ENCODE measurements at places on chromosomes 11 and 22.

DNA sequence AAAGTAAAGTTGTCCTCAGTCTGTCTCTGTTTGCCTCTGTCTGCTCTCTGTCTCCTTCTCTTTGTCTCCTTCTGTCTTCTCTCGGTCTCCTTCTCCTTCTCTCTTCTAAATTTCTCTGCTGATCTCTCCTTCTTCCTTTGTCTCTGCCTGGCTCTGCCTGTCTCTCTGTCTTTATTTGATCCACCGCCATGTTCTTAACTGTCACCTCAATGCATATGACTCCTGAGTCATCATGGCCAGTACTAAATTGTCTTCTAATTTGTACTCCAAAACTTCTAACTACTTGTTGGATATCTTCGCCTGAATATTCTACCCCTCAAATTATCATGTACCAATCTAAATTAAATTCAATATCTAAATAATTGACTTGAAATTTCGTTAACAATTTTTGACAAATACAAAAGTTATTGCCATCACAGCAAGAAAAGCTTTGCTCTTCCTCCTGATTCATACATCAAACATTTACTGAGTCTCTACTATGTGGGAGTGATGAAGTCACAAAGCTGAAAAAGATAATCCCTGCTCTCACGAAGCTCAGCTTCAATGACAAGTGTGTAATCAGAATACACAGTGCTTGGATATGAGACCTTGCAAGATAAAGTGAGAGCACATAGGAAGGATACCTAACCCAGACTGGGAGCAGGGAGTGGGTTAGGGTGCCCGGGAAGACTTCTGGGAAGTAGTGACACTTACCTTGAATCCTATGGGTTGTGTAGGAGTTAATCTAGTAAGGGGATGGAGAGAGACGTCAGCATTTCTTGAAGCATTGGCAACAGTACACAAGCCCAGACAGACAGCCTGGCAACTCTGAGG is 193.0 kb downstream of the MAML2 start:
- no peak for DNase-seq

DNA sequence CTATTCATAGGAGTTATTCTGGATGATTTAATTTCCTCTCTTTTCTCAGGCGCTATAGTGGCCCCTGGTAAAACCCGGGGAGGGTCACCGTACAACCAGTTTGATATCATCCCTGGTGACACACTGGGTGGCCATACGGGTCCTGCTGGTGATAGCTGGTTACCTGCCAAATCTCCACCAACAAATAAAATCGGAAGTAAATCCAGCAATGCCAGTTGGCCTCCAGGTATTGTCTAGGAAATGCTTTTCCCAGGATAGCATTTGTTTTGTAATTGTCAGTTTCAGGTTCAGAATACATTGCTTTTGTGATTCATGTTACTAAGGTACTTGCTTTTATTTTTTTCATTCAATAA is 35.6 kb upstream of the ADSL start:
- DNase-seq: no peak

GRCh38 chr11:78801161-78801884 is 226.7 kb upstream of the NARS2 start:
- DNase-seq: peak; percentile 60

DNA sequence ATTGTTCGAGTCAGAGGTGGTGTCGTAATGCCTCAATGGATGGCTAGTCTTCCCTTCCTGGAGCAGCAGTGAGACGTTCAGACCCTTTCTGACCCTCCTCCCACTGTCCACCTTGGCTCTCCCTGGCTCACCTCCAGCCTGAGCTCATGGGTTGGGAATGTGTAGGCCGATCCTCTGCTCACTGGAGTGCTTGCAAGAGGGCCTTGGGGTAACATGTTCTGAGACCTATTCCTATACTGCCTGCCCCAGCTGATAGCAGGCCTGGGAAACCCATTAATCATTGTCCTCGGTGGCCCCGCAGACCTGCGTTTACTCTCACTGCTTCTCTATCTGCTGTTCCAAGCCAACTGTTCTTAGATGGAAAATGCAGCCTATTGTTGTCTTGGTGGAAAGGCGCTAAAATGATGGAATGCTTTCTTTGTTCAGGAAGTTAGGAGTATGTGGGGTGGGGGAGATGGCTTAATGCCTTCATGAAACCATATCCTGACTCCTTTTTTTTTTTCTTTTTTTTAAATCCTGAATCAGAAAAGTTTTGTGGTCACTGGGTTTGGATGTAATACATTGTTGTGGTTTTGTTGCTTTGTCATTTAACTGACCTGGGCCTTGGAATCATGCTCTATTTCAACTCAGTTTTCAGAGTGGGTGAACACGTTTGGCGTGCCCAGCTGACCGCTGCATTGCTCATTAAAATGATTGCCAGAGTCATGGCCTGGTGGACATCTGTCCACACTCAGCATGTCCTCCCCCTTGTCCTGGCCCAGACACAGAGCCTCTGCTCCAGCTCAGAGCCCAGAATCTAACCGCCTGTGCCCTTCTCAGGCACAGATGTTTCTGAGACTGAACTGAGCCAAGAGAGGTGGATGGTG is 72.5 kb downstream of the MICAL2 start:
- peak; percentile 65 for DNase-seq

GRCh38 chr11:45847911-45848316 is 639 bp downstream of the CRY2 start:
- DNase-seq: no peak

- DNase-seq: no peak
These were observed 8.6 kb downstream of the PHLDB1 start for GRCh38 chr11:118615976-118616371.

GRCh38 chr22:31102441-31103081 is 4.8 kb downstream of the SELENOM start:
- no peak for DNase-seq

GRCh38 chr22:23240639-23241389 is 60.5 kb downstream of the BCR start:
- DNase-seq: no peak

DNA sequence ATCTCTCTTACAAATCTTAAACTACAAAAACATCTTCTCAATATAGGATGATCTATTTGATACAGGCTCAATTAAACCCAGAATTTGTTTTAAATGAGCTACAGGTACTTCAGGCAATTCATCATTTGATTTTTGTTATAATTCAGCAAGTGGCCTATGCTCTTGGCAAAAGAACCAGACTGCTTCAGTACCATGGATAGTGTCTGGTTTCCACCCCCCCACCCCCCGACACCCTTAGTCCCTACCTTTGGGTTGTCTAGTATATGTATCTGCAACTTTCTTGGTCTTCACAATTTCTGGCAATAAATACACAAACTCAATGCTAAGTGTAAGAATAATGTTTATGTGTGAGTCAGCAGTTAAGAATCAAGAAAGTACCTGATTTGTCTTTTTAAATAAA is 97.3 kb upstream of the API5 start:
- no peak for DNase-seq

DNA sequence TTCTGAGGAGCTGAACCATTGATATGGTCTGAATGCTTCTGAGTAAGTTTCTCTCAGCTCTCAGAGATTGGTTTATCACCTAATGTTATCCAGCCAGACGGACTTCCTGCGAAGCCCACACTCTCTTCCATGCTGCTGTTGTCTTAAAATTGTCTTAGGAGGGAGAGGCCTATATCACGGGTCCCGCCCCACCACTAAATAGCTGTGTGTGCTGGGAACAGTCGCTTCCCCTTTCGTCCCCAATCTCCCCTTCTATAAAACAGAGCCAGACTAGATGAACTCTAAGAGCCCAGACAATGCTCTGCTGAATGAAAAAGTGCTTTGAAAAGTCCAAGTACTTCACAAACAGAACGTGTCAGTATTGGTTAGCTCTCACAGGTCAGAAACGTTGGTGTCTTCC is 81.4 kb upstream of the AKIP1 start:
- no peak for DNase-seq

- DNase-seq: no peak
These were observed 82.2 kb downstream of the FAM83F start for GRCh38 chr22:40076702-40077645.

GRCh38 chr11:35142481-35143075 is 3.6 kb downstream of the CD44 start:
- DNase-seq: no peak

GRCh38 chr11:78783301-78783700 is 208.6 kb upstream of the NARS2 start:
- DNase-seq: no peak

GRCh38 chr22:22789922-22790845 is 97.4 kb upstream of the IGLL5 start:
- DNase-seq: no peak

DNA sequence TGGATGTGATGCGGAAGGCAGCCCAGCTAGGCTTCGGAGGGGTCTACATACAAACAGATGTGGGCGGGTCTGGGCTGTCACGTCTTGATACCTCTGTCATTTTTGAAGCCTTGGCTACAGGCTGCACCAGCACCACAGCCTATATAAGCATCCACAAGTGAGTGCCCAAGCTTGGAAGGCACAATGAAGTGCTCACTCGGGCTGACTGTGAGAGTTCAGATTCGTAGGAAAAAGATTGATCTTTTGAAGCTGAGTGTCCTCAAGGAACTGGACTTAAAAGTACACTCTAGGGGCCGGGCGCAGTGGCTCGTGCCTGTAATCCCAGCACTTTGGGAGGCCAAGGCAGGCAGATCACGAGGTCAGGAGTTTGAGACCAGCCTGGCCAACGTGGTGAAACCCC is 3.7 kb downstream of the ACAD8 start:
- no peak for DNase-seq

DNA sequence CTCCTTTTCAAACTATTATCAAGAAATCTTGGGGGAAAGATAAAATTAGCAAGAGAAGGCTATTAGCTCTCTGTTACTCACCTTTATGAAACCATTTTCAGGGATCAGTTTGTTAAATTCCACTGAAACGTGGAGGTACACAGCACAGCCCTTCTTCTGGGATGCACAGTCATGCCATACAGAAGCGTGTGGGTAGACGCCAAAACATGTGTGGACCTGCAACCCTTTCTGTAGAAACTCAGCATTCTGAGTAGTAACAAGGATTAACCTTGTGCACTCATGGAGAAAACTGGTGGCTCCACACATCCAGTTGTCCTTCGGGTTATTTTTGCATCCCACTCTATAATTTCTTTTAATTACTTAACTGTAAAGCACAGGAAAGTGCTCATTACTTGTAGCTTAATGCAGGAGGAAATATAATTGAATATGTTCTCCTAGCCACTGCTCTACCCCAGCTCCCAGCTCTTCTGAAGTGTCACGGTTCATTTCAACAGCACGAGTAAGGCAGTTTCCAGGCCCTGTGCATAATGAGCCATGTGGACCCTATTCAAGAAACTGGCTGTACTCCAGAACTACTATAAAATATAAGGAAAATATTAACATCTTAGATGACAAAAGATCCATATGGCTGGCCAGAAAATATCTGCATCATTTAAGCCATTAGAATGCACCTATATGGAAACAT is 26.1 kb downstream of the BDNF start:
- no peak for DNase-seq

GRCh38 chr11:60831143-60831500 is 10.8 kb upstream of the CCDC86 start:
- DNase-seq: peak; percentile 88

- no peak for DNase-seq
These were observed 204.2 kb downstream of the AASDHPPT start for GRCh38 chr11:106281455-106282173.

- no peak for DNase-seq
These were observed 59.4 kb downstream of the KDM2A start for GRCh38 chr11:67178421-67178820.

GRCh38 chr11:14095882-14096281 is 133.4 kb downstream of the SPON1 start:
- DNase-seq: no peak

GRCh38 chr22:49431551-49431950 is 396.1 kb downstream of the BRD1 start:
- no peak for DNase-seq

DNA sequence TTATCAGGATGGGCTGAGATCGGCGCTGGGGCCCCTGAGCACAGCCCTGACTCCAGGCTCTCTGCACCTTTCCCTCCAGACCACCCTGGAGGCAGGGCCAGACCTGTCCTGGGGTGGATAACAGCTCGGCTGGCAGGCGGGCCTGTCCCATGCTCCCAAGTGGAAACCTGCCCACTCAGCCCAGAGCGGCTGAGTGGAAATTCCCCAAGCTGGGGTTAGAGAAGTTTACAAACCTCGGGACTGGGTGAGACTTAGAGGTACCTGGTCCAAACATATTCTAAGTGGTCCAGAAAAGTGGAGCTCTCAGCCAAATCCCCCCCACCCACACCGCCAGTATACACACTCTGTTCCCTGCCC is 4.8 kb upstream of the FXYD2 start:
- peak; percentile 40 for DNase-seq

DNA sequence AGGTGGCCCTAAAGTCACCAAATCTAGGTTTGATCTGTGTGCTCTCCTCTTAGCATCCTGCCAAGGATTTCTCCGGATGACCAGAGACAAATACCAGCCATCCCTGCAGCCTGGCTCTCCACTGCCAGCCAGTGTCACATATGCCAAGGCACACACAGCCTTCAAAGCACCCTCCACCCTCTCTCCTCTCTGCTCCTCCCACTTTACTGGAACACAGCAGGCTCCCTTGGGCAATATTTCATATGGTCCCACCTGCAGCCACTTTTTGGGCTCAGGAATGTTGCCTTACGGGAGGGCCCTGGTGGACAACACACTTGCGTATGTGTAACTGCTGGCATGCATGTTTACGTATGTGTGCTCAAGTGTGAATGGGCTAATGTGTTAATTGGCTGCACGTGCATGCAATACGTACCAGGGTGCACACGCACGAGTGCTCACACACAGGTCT is 183.9 kb downstream of the CEP164 start:
- no peak for DNase-seq

Measured in right forelimb (tissue), 1 donor.